ENCODE measurements at places on chromosomes 12 and 14. TPM values are rescaled to one million over a fixed set of nuclear protein-coding genes. Genes with fewer than 3 reads are reported as not detected.

PLCZ1 gene
- total RNA-seq, result not detected

TMEM132C gene
- total RNA-seq, result not detected

GLS2 gene
- total RNA-seq, result 7.3 TPM

NPAS3 gene
- 1.2 TPM for total RNA-seq

CCDC197 gene
- total RNA-seq, result not detected

SLCO1B1 gene
- not detected for total RNA-seq

CD163L1 gene
- total RNA-seq, result 0.35 TPM

Measured in PC-3 (cell line).